Activated T-cell treated with anti-CD3 and anti-CD28 coated beads, Interleukin-2, amount 50 U/mL, for 4 hours (primary cell): ENCODE measurements at places on chromosomes 16 and 17.

GRCh38 chr16:693766-694165, 3.6 kb upstream of the WDR24 start:
- DNase-seq = peak; percentile 37

- no peak for DNase-seq
These were observed 49.6 kb upstream of the NKD1 start for GRCh38 chr16:50498431-50499155.

DNA sequence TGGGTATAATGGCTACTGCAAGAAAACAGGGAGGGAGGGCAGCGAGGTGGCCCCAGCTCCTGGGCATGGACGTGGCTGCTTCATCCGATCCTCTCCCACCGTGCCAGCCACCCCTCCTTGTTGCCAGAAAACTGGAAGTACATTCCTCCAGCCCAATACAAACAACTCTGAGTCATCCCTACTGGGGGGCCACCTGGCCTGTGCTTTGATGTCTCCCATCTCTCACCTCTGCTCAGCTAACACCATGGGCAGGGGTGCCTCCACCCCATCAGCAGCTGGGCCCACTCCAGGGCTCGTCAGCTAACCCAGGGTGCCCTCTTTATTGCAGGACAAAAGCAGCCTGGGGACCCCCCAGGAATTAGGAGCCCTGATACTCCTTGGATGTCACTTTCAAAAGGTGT, 2.0 kb downstream of the RHBDF2 start:
- no peak for DNase-seq

- DNase-seq = no peak
These were observed 17.1 kb downstream of the TRAF4 start for GRCh38 chr17:28760601-28761562.

GRCh38 chr16:23679986-23680336, 1.3 kb downstream of the PLK1 start:
- no peak for DNase-seq

GRCh38 chr16:50067290-50067853, 1.6 kb downstream of the HEATR3 start:
- no peak for DNase-seq

GRCh38 chr17:7747635-7748071, 30.1 kb downstream of the DNAH2 start:
- DNase-seq = no peak

DNA sequence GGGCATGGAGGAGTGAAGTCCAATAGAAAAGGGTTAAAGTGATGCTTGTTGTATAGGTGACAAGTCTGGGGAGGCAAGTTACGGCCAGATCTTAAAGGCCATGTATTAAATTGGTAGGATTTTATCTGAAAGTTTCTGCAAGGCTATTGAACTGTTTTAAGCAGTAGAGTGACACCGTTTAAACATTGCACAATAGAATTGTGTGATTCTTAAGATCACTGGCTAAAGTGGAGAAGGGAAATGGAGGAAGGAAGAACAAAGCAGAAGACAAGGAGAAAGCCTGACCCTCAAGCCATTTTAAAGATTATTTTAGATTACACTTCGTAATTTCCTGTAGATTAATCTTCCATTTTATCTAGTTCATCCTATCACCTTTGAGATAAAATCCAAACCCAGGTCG, 5.6 kb upstream of the MPHOSPH6 start:
- DNase-seq = no peak

- DNase-seq = peak; percentile 25
These were observed 24.8 kb downstream of the MAP1LC3B start for GRCh38 chr16:87416826-87417527.
